ENCODE measurements at places on chromosomes 4 and X.

DNA sequence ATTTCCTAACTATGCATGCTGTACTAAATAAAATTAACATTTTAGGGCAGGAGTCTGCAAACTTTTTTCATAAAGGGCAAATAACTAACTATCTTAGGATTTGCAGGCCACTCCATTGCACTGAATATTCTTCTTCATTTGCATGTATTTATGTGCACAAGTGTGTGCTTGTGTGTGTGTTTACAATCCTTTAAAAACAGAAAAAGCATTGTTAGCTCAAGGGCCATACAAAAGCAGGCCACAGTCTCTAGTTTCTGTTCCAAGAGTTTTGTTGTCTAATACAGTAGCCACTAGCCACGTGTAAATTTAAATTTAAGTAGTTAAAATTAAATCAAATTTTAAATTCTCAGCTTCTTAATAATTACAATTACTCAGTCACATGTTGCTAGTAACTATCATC, 621.8 kb downstream of the TMA16 start:
- DNase-seq, result no peak

GRCh38 chr4:8502836-8503585, 62.4 kb downstream of the TRMT44 start:
- DNase-seq, result peak; percentile 33

- DNase-seq, result peak; percentile 16
Observed at GRCh38 chrX:153598541-153599191, at the start of gene CCNQ. Gene CCNQ (minus strand): TSS chrX:153599139. CDS start chrX:153599073, 66 bp downstream.

GRCh38 chr4:159153669-159154068, 50.8 kb downstream of the RAPGEF2 start:
- DNase-seq, result no peak

- no peak for DNase-seq
Observed at GRCh38 chrX:28988246-28988645, 401.0 kb downstream of the IL1RAPL1 start.

- no peak for DNase-seq
Observed at GRCh38 chr4:84378356-84378755, 120.7 kb downstream of the NKX6-1 start.

GRCh38 chr4:112726041-112726440, 89.1 kb downstream of the LARP7 start:
- DNase-seq, result no peak

DNA sequence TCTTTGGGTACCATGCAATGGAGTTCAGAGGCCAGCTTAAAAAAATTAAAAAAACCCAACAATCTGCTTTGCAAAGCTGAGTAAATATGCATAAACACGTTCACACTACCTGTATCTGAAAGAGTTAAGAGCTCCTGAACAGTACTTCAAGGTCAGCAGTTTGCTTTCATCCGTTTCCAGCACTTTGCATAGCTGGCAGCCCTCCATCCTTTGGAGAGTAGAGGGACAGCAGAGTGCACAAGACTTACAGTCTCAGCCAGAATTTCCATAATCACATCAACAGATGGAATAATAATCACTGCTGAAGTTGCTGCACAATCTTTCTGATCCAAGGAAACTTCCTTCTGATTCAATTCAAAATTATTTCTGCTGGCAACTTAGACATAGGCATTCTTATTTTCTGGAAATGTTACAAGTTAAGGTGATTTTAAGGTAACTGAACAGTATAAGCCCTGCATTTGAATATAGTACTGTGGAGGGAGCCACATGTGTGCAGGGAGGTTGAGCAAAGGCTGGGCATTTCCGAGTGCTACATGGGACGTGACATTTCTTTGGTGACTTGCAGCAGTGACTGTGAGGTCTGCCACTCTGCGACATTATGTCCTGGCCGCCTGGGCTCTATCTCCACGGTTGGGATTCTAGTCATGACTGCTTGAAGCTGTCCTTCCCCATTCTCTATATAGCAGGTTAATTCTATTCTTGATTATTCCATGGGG, 73.5 kb upstream of the EMCN start:
- DNase-seq, result peak; percentile 27

DNA sequence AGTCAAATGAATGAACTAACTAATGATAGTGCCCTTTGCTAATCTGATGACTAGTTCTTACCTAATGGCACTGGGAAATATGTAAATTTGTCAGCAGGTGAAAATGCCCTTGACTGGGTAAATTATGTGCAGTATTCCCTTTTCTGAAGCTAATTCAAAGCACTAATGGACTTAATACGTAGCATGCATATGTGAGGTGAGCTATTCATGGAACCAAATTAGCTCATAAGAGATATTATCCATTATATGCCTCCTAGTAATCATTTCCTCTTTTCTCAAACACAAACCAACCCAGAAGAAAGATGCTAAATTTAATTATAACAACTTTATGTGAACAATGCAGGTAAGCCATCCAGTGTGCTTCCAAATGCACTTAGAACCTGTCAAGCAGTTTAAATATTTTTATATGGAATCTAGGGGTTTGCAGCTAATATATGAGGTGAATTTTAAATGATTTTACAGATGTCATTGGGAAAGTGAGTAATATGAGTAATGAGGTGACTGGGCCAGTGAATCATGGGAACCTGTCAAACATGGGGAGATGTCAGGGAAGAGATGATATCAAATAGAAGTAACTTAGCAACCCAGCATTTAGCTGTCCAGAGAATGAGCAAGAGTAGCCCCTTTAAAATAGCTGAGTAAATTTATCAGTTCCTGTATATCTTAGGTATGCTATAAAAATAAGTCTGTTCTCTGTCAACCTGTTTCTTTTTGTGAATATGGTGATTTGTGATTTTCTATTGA, 315.0 kb downstream of the AFF2 start:
- DNase-seq, result peak; percentile 9

- no peak for DNase-seq
Observed at GRCh38 chrX:109880629-109881028, 122.3 kb upstream of the TMEM164 start.

DNA sequence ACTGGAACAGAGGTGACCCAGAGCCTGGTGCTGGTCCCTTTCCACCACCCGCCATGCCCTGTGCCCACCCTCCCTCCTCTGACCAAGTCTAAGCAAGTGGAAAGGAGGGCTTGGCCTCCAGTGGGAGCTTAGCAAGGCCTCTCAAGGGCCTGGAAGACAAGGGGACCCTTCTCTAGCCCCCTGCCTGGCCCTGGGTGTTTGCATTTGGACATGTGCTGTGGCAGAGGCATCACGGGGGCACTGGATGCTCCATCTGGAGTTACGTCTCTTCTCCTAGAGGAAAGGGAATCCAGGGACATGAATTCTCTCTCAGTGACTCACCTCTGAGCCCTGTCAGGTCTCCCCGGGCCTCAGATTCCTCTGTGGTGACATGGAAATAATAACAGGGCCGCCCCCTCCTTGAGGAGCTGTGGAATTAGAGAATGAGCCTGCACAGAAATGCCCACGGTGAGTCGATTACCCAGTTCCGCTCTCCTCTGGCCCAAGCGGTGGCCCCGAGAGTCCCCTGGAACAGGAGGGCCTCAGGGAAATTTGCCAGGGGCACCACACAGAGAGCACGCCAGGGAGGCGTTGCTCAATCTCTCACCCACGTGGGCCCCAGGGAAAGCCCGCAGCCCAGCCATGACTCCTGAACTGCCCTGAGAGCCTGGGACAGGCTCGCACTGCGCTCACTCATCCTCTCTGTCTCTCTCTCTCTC, 189.6 kb downstream of the BCOR start:
- DNase-seq, result peak; percentile 89

- DNase-seq, result peak; percentile 63
Observed at GRCh38 chr4:98728433-98728832, 70.0 kb upstream of the TSPAN5 start.

GRCh38 chrX:107102980-107103379, 15.6 kb downstream of the RBM41 start:
- DNase-seq, result peak; percentile 28

DNA sequence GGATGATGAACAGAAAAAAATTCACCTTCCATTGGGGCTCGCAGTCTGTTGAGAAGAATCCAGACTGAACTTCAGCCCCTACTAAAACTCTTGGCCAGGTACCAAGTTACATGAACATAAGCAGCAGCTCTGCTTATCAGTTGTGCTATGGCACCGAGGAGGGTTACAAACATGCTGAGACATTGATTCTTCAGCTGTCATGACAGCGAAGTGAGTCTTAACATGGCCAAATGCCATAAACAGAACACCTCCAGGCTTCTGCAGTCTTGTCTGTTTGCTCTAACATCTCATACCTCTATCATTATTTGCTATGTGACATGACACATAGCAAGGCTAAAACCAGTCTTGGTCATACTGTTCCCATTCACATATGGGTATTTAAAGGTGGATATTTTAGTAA, 521.5 kb downstream of the GRID2 start:
- no peak for DNase-seq

DNA sequence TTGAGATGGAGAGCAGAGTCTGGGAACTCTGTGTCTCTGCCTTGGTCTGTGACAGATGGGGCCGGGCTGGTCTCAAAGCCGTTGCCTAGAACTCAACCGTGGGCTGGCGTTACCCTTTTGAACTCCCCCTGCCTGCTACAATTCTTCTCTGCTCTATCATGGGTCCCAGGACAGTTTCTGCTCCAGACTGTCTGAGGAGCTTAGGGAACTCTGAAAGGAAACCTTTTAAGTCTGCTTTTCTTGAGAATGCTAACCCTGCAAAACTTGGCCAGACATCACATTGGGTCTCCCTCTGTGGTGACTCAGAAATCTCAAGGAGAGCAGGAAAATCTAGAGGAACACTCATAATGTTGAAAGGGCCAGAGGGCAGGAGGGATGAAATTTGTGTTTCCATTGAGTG, 240.6 kb downstream of the CBR4 start:
- DNase-seq, result peak; percentile 75

DNA sequence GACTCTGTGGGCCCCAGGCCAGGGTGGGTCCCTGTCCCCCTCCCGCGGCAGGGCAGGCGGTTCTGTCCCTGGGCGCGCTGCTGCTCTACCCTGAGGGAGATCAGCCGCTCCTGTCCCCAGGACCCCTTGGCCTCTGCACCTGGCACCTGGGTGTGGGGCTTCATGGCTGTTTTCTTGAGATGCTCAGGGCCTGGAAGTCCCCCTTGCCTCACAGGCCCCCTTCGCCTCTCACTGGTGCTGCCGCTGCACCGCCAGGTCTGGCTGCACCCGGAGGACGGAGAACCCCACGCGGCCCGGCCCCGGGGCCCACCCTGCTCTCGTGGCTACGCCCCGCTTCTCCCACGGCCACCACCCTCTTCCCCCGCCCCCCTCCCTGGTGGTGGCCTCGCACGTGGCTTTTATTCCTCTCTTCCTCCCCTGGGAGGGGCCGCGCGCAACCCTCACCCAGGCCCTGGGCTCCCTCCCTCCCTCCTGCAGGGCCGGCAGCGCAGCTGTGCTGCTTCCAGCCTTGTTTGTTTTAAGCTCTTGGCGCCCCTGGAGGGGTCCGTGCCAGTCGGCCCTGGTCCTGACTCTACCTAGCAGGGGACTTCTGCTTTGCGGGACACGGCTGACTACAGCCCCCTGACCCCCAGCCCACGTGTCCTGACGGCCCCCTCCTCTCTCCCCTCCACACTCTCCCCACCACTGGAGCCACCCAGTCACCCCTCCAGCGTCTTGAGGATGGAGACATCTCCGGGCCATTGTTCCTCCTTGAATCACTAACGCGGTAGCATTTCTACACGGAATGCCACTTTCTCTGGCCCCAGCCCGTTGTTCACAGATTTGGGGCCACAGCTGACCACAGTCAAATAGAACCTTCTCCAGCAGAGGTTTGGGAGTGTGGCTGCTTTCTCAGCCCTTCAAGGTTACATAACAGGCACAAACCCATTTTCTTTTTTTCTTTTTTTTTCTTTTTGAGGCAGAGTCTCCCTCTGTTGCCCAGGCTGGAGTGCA, 20.6 kb upstream of the CLDN24 start:
- no peak for DNase-seq

DNA sequence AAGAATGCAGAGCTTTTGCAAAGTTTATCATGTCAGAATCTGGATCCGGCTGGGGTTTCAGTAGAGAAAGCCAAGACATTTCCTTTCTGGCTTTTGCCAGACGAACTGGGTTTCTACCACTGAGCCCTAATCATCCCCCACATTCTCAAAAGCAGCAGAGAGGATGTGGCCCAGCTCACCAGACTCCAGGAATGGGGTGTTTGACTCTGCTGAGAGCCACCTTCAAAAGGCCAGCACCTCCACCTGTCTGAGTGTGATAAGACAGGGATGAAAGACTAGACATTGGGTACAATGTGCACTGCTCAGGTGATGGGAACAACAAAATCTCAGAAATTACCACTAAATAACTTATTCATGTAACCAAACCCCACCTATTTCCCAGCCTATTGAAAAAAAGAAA, 25.7 kb upstream of the CCKAR start:
- DNase-seq, result no peak

DNA sequence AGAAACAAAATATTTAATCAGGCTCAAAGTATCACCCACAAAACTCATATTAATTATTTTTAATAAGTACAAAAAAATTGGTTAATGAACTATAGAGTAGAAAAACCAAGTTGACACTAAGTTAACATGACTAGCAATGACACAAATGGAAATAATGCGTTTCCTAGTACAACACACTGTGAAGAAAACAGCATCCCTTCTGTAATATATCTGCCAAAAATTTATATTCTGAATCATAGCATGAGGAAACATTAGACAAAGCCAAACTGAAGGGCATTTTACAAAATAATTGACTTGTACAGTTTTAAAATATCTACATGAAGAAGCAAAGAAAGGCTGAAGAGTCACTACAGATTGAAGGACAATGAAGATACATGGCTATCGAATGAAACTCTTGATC, 477.6 kb upstream of the INTU start:
- DNase-seq, result no peak

DNA sequence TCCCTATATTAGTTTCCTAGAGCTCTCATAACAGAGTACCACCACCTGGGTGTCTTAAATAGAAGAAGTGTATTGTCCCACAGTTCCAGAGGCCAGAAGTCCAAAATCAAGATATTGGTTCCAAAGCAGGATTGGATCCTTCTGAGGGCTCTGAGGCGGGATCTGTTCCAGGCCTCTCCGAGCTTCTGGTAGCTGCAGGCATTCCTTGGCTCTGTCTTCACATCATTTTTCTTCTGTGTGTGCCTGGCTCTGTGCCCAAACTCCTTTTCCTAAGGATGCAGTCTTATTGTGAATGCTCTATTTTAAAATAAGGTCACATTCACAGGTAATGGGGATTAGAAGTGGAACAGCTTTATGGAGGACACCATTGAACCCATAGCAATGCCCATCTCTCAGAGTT, 253.7 kb upstream of the TAPT1 start:
- peak; percentile 44 for DNase-seq

- peak; percentile 39 for DNase-seq
Observed at GRCh38 chrX:130082244-130083106, 27.8 kb downstream of the ELF4 start.

DNA sequence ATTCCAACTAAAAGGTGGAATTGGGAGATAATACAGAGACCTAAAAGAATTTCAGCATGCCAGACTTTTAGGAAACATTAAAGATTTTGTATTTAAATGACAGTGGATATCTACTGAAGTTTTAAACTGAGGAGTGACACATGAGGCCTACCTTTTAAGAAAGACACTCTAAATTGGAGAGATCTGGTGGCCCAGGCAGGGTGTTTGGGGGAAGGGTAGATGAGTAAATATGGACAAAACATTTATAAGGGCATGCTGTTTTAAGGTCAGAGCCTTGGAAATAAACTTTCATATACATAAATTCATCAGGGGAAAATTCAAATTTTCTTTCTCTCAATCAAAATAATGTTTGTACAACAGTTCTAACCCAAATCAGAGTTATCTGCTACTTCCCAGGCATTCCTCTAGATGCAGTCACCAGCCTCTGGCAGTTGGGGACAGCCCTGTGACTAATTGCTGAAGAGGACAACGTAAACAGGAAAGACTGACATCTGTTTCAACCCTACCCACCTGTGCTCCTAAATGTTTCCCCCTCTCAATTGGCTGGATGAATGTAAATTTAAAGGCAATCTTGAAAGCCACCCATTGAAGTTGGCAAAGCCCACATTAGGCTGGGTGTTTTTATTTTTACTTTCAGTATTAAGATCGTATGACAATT, 1646.9 kb upstream of the ADGRL3 start:
- DNase-seq, result no peak

Measured in fibroblast of the aortic adventitia (primary cell).